Left ventricle myocardium inferior (tissue), 1 donor: ENCODE measurements at places on chromosomes 16 and 17.

DNA sequence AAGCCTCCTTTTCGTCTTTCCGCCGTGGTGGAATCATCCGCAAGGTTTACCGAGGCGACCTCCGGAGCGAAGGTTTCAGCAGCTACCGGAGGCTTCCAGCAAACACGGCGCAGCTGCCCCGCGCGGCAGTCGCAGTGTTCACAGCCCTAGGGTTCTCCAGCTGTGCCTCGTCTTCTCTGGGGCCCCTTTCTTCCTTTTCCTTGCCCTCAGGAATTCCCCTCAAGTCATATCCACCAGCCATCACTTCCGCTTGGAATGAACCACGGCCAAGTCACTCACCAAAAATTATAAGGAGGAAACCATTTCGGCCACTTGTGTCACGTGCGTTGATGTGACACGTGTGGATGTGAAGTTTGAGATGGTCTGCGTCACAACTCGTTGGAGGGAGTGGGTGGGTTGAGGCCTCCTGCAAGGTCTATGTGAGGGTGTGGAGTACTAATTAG is 636 bp upstream of the ERN1 start:
- DNase-seq, result no peak

DNA sequence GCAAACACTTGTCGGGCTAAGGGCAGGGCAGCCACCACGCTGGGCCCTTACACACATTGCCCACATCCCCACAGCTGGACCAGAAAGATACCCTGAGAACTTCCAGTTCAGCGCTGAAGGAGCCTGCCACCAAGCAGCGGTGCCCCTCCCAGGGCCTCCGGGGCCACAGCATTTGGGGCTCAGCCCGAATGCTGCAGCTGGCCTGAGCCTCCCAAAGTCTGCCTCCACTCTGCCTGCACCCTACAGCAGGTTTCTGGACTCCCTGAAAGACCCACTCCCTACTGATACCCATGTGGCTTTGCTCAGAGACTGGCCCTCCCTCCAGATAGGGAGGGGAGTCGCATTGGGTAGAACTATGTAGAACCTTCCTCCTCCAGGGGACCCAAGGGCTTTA is 1.5 kb downstream of the MCRIP1 start:
- DNase-seq, result no peak

DNA sequence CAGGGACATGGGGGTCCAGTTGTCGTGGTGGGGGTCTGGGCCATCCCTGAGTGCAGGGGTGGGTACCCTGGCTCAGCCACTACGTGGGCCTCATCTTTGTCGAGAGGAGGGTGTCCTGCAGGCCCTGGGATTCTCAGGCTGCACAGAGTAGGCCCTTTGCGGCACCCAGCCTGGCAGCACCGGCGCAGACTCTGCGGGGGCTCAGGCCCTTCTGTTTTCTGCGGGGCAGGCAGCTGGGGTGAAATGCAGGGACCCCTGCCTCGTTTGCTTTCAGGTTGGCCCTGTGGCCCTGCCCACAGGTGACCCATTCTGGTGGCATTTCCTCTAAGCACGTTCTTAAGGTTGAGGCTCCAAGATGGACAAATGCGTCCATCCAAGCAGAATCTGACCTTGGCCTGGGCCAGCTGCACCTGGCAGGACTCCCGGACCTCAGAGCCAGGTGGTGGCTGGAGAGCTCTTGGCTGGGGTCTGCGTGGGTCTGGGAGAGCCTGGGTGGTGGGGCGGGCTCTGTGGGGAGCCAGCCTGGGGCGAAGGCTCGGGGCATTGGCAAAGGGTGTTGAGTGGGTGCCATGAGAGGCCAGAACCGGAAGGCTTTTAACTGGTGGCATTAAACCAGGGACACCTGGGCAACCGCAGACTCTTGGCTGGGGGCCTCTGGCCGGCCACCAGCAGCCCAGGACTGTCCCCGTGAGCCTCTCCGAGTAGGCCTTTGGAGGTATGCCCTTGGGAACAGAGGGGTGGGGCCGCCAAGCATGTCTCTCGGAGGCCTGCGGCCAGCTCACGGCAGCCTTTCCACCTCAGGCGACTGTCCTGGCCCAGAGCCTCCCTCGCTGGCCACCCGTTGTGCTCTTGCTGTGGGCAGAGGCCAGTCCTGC is 16.9 kb downstream of the PRSS27 start:
- DNase-seq, result peak; percentile 66

- no peak for DNase-seq
Measured at GRCh38 chr16:73483076-73483791, 435.3 kb upstream of the ZFHX3 start.

DNA sequence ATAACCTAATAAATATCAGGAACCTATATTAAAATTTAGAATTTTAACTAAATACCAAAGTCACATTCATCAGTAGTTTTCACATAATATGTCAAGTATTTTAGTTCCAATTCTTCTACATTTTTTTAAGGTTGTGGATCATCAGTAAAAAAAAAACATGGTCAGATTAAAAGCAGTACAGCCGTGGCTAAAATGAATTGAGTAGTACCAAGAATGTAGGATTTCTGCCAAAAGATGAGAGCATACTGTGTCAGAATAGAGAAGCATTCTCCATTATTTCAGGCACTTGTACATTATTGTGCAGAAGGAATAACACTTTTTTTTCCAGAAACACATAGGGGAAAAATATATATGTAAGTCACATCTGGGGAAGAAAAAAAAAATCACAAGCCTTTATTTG is 1176.1 kb downstream of the CDH11 start:
- DNase-seq, result no peak

GRCh38 chr17:2682176-2682938 is 29.2 kb downstream of the CLUH start:
- DNase-seq, result no peak

GRCh38 chr17:79255926-79256585 is 181.4 kb downstream of the ENGASE start:
- DNase-seq, result no peak

DNA sequence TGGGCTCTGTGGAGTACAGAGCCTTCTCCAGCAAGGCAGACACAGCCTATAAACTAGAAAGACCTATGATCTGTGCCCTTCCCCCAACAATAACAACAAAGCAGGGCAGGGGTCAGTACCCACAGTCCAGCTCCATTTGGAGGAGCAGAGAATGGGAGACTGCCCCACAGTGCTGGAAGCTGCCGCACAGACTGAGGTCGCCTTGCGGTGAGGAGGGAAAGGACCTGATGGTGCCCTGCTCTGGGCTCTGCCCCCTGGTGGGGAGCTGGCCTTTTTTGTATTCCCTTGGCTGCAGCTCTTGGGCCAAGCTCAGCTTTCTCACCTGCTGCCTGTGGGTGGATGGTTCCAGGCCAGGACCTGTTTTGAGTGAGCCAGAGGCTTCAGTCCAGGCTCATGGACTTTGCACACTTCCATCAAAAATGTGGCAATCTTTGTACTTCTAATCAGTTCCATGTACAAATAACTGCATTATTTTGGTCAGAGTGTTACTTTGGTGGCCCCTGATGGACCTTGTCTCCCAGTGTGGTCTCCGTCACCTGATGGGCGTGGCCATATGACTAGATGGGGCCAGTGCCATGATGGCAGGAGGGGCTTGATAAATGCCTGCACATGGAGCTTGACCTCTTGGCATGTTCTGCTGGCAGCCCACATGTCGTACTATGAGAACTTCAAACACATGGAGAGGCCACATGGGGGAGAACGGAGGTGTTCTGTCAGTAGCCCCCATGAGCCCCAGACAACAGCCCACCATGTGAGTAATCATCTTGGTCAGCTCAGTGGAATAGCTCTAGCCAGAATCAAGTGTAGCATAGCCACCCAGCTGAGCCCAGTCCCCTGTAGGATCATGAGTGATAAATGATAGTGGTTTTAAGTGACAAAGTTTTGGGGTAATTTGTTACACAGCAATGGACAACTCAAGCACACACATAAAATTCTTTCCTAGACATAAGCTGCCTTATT is 24.2 kb downstream of the B9D1 start:
- DNase-seq, result peak; percentile 63

- peak; percentile 23 for DNase-seq
Measured at GRCh38 chr17:73643001-73643851, 1.0 kb downstream of the SDK2 start.

- DNase-seq, result no peak
Measured at GRCh38 chr16:3861808-3862451, 18.6 kb downstream of the CREBBP start.

DNA sequence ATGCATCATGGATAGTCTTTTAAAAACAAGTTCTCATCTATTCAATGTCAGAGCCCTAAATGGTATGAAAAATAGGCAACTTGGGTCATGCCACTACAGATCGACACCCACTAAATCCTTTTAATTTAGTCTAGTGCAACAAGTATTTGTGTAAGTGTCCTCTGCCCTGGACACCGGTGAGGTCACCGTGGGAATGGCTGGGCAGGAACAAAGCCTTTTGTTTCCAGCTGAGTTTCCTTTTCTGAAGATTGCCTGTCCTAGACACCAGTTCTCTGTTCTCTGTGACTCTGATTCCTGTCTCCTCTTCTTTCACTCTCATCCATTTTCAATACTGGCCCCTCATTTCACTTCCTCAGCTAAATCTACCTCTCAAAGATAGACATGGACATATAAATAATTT is 446.5 kb downstream of the MAF start:
- DNase-seq, result no peak

DNA sequence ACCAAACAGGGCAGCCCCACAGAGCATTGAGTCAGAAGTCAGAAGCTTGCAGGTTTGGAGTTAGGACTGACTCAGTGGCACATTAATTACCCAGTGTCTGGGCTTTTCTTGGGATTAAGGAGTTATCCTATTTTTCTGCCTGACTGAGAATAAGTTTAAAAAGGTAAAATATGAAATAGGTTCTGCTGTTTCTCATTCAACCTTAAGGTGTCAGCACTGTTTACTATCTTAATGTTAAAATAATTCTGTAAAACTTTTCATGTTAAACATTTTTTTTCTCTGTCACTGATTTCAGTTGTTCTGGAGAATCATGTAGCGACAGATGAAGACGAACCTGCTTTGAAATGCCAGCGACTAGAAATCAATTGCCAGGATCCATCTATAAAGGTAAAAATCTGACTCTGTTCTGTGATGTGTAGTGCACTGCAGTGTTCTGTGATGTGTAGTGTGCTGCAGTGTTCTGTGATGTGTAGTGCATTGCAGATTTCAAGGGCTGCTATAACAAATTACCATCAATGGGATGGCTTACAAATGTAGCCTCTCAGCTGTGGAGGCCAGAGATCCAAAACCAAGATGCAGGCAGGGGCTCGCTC is 128.0 kb downstream of the LAT start:
- DNase-seq, result no peak

DNA sequence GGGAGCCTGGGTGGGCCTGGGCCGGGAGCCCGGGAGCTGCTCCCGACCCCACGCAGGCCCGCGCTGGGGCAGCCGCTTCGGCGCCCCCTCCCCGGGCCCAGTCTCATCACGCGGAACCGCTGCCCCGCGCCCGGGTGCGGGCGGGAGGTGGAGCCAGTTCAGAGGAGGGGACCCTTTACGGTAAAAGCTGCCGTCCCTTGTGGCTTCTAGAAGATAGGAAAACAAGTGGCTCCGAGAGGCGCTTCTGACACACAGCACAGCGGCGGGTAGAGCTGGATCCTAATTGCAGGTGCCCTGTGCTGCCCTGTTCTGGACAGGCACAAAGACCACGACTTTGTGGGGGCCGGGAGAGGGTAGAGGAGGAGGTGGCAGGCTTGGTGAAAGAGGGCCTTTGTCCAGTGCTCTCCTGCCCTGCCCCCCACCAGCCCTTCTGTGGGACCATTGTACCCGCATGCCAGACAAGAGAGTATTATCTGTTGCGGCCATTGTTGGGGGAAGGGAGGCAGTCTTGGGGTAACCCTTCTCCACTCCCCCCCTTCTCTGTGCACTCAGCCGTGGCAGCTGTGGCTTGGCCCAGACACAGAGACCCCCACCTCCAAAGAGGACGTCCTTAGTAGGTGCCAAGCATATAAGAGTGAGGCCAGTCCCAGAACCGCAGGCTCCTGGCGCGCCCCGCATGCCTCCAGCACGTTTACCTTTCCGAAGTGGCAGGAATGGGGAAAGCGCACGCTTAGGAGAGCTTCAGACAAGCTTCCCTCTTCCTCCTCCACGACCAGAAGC is 736 bp downstream of the CNP start:
- peak; percentile 29 for DNase-seq

DNA sequence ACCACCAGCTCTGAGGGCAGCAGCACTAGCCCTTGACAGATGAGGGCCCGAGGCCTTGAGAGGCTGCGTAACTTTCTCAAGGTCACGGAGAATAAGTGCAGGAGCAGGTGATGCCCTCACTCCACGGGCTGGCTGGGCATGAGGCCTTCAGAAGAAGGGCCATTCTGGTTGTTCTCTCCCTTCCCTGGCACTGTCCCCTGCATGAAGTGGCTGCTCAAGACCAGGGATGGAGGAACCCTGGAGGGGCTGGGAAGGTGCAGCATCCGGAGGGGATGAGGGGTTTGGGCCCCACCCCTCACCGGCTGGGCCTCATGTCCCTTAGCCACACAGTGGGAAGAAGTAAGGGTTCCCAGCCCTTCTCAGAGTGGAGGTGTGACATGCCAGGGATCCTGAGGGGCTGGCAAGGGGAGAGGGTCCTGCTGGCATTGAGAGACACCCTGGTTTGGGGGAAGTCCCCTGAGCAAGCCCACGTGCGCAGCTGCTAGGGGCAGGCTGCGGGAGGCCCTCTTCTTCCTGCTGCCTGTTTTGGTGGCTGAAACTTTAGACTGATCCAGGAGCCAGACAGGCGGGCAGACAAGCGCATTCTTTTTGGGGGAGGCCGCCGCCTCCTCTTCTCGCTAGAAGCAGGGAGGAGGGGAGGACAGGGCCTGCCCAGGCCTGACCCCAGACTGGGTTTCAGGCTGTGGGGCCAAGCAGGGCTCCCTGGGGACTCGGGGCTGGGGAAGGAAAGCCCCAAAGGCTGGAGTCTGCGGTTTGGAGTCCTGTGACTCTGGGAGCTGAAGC is 74.0 kb downstream of the N4BP1 start:
- DNase-seq, result peak; percentile 62

GRCh38 chr17:28533091-28533807 is 19.2 kb downstream of the UNC119 start:
- no peak for DNase-seq

GRCh38 chr17:76678330-76678729 is 32.4 kb downstream of the MXRA7 start:
- no peak for DNase-seq
